ENCODE measurements at places on chromosomes 16 and 17.

DNA sequence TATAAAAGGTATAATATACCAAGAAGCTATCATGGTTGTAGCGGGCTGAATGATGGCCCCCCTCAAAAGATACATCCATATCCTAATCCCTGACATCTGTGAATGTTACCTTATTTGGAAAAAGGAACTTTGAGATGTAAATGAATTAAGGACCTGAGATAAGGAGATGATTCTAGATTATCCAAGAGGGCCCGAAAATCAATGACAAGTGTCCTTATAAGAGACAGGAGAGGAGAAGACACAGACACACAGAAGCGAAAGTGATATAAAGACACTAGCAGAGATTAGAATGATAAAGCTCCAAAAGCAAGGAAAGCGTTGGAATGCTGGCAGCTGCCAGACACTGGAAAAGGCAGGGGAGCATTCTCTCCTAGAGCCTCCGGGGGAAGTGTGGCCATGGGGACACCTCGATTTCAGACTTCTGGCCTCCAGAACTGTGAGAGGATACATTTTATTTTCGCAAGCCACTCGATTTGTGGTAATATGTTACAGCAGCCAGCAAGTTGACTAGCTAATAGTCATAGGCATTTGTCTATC is 12.5 kb upstream of the GP1BA start:
- DNase-seq: no peak

DNA sequence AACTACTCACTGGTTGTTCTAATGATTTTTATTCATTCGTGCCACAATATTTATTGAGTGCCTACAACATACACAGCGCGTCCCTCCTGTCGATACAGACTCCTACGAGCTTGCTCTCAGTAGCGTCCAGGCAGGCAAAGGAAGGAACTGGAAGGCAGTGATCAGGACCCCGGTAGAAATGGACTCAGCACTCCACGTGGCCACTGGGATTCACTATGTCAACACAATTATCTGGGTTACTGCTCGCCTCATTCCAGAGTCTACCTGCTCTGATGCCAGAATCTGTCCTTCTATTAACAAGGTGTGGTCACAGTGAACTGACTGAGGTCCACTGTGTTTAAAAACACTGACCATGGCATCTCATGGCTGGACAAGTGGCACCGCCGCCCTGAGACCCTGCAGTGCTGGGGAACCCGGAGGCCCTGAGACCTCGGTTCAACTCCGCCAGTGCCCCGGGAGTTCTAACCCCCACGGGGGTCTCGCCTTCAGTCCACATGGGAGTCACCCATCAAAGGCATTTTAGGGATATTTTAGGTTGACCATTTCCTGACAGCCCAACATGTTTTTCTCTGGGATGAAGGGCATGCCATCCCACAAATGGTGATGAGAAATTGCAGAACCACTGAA is 71.4 kb downstream of the ZFHX3 start:
- DNase-seq: no peak

DNA sequence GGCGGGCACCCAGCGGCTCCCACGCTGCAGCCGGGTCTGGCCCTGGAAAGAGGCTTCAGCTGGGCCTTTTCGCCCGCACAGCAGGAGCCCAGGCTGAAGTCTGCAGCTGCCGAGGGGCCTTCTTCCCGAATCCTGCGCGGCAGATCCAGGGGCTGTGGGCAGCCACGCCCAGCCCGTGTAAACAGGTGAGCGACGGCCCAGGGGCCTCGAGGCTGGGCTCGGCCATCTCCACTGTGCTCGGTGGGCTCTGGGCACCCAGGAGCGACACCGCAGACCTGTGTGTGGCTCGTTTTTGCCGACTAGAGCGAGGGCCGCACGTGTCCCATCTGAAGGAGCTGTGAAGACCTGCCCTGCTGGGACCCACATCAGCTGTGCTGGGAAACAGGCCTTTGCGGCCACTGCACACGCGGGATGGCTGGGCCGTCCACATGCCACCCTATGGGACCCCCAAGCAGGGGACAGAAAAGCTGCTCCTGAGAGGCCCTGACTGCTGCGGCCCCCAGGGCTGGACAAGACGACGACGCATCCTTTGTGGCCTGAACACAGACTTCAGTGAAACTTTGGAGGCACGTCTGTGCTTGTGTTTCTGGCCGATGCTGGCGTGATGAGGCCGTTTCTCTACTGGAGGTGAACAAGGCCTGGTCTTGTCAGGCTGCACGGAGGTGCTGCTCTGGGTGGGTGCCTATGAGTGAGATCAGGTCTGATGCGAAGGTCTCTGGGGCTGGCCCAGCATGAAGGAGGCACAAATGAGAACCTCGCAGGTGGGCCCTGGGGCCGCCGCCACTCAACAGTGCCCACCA is 5.2 kb upstream of the APRT start:
- DNase-seq: no peak

- no peak for DNase-seq
Observed at GRCh38 chr16:73161977-73162376, 114.0 kb upstream of the ZFHX3 start.
